AML-193 (cell line): ENCODE measurements at places on chromosomes 7 and 10.

DNA sequence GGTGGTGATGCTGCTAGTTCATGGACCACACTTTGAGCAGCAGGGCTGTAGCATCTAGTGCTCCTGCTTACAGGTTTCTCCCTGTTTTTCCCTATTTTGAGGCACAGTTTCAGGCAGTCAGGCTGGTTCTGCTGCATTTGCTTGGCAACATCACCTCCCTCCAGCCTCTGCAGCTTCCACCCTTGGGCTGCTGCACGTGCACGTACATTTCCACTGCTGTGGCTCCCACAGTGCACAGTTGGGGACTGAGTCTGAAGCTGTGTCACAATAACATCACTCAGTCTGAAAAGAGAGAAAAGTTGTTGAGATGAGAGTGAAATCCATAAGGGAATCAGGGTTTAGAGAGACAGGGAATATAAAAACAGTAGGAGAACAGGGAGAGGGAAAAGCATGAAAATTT, 230.7 kb upstream of the FZD1 start:
- no peak for DNase-seq

DNA sequence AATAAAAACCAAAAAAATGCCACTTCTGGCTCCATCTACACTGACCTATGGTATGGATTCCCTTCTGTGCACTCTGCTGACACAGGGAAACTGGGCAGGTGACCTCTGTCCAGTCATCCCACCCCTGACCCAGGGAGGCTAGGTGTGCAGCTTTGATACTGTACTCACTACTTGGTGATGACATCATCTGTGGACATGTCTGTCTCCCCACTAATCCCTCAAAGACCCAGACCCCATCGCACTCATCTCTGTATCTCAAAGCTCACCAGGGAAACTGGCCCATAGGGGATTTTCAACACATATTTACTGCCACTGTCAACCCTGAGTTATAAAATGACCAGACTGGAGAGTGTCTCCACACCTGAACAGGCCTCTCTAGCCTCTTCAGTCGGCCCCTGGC, 10.6 kb downstream of the SGMS1 start:
- DNase-seq, result no peak

DNA sequence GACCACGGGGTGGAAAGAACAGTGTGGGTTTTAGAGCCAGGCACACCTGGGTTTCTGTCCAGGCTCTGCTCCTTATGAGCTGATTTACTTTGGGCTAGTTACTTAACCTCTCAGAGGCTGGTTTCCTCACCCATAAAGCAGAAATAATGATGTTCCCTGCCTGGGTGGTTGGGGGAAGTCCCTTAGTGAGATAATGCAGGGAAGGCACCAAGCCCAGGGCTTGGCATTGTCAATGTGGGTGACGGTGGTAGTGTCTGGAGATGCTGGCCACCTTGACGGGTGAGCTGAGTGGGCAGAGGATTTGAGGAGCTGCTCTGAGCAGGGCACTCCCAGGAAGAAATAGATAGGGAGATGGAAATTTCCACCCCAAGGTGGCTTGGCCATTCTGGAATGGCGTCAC, 65.2 kb downstream of the SH2D4B start:
- DNase-seq, result no peak

DNA sequence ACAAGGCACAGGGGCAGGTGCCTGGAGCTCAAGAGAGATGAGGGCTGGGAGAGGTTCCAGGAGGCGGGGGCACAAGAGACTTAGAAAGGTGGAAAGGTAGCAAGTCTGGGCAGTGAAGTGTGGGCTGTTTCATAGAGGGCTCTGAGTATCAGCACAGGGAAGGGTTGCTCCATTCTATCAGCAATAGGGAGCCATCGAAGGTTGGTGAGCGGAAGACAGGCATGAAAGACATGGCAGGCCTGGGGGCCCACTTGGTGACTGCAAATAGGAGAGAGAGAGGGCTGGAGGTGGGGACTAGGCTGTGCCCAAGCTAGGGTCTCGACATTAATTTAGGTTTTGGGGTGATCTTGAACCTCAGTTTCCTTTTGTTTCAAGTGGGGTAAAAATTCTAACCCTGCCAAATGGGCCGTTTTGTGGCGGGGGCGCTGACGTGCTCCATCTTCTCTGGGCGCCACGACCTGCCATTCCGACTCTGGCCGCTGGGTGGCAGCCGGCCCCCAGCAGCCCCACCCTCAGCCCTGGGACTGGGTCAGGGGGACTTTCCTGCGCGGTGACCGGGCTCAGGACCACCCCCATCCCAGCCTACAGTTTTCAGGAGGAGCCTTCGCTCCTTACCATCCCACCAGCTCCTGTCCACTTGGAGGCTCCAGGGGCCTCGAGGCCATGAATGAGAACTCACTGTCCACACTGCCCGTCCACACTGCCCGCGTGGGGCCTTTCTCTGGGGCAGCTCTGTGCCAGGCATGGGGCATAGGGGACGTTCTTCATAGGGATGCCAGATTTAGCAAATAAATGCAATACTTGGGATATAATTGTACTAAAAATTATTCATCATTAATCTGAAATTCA, 37.2 kb upstream of the PCBD1 start:
- DNase-seq, result no peak

- no peak for DNase-seq
Observed at GRCh38 chr10:84296091-84296981, 32.1 kb upstream of the CCSER2 start.

DNA sequence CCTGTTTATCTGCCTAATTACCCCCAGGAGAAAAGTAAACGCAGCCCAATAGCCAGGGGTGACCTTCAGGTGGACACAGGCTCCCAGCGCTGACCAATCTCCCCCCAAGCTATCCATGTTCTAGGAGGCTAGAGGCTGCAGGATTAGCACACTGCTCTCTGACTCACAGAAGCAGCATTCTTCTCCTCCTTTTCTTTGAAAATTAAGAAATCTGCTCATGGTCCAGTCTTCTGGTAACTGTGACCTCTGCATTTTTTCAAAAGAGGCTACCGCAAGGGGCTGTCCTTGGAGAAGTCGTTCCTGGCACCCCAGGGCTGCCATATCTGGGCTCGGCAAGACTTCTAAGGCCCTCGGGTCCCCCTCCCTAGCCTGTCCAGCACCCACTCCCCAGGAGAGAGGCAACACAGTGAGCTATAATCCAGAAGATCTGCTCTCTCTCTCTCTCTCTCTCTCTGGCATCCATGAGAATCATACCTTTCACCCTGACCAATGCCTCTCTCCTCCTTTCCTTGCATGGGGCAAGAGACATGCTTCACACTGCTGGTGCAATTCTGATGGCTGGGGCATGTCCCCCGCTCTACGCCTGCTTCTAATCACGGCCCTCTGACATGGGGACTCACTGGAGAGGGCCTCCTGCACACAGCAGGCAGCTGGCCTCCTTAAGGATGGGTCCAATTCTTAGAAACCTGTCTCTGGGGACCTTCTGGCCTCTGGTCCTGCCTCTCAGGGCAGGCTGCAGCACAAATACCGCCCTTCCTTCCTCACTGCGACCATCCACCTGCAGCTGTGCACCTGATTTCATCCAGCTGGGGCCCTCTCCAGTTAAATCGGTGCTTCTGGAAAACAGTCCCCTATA, 27.3 kb downstream of the ANXA11 start:
- no peak for DNase-seq

DNA sequence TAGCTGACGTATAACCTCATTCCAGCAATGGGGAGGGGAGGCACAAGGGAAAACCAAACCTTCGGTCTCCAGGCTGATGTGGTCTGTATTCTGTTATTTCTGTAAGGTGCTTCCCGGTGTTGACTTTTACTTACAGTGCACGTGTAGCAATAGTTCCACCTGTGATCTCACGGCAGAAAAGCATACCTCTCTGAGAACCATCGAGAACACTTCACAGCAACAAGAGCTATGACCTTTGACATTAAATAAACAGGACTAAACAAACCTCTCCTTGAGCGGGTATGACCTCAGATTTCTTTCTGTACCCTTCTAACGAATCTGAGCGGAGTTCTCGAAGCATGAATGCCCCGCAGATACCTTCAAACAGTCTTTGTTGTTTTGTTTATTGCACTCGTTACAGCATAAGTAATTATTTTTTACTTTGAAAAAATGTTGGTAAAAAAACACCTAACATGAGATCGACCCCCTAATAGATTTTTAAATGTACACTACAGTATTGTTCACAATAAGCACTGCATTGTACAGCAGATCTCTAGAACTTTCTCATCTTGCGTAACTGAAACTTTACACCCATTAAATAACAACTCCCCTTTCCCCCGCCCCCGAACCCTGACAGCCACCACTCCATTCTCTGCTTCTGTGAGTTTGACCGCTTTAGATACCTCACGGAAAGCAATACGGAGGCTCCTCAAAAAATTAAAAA, 282.3 kb downstream of the GATA3 start:
- no peak for DNase-seq

GRCh38 chr7:102396710-102397019, 502 bp downstream of the PRKRIP1 start:
- no peak for DNase-seq

DNA sequence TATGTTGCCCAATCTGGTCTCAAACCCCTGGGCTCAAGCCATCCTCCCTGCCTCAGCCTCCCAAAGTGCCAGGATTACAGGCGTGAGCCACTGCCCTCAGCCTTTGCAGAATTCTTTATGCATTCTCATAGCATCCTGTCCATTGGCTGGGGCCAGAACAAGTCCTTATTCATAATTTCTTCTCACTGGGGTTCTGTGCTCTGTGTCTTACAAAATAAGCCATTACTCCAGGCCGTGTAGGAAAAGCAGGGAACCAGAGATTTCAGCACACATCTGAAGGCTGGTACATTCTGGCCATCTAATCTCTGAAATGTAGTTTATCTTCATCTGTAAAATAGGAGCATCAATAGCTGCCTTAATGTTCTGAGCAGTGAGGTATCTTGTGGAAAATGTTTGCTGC, 10.3 kb upstream of the OCM start:
- no peak for DNase-seq

DNA sequence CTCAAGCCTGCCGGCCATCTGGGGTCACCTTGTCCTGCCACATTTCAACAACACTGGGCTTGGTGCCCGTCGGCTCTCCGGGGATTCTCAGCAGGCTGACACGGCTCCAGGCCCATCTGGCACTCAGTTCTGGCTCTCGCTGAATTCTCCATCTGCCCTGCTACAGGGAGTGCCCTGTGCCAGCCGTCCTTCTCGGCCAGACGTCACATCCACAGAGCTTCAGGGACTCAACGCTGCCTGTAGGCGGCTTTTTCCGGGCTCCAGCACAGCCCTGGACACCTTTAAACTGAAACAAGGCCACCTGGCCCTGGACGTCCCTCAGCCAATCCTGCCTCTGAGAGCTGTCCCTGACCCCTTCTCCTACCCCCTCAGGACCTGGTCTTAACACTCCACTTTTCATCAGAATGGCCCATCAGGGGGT, 43.0 kb downstream of the TMEM130 start:
- DNase-seq, result no peak

- no peak for DNase-seq
Observed at GRCh38 chr10:96502561-96503282, 11.0 kb downstream of the TLL2 start.

- no peak for DNase-seq
Observed at GRCh38 chr10:16856092-16856491, 38.9 kb upstream of the RSU1 start.

- DNase-seq, result no peak
Observed at GRCh38 chr7:51081270-51081890, 235.2 kb downstream of the COBL start.

DNA sequence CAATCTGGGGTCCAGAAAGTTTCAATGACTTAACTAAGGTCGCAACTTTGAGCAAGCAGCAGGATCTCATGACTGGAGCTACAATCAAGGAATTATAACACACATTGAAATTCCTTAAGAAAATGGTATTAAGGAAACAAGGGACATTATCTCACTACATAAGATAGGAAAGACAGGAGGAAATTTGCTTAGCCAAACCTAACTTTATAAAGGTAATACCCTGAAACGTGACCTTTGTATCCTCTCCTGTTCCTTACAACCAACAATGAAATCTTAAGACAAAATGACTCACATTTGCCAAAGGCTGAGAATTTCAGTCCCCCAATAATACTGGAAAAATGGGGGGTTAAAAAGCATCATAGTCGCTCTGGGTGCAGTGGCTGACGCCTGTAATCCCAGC, 218.9 kb upstream of the LYZL1 start:
- DNase-seq, result no peak

- no peak for DNase-seq
Observed at GRCh38 chr7:80910228-80910627, 8.6 kb downstream of the SEMA3C start.

DNA sequence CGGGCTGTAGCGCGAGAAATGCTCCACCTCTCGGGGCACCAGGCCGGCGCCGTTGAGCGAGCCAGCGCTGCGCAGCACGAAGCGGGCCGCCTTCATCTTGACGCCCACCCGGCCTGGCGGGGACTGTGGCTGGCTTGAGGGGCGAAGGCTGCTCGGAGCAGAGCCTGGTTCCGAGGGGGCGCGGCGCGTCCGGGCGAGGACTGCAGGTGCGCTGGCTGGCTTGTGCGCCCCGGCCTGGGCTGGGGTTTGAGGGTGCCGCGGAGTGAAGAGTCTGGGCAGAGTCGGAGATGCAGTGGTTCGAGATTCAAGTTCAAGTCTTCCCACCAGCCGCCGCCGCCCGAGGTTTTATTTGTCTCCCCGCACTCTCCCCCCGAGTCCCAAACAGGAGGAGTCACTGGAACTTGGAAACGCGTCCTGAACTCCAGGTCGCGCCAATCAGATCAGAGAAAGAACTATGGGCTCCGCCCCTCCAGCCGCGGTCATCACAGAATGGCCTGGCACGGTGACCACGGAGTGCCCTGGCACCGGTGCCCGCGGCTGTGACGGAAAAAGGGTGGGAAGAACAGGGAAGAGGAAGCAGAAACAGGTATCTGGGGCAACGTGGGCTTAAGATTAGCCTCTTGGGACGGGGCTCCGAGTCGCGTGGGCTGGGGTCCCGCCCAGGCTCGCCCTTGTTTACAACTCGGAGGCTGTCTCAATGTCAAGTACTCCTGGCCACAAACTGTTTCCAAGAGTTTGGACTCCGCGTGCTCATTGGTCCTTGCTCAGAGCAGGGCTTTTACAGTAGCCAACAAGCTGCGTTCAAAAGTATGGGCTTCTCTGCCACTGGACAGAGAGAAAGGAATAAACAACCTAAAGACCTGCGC, at the start of gene PDK4:
Gene PDK4, minus strand, starts transcription at position 319 of the 866 bp plus-strand sequence. Its CDS starts 223 bp downstream, at position 96.
- no peak for DNase-seq

GRCh38 chr10:71659111-71659634, 60.4 kb downstream of the C10orf105 start:
- no peak for DNase-seq

GRCh38 chr10:71476228-71477011, 79.7 kb downstream of the CDH23 start:
- DNase-seq, result peak; percentile 30

DNA sequence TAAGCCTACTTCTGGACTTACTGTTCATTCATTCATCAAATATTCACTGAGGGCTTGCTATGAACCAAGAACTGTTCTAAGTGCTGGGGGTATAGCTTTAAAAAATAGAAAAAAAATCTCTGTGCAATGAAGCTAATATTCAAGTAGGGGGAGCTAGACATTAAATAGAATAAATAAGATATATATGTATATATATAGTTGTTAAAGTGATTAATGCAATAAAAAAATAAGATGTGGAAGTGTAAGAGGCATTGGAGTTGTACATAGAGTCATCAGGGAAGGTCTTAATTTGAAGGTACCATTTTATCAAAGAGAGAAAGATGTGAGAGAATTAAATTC, 181.2 kb upstream of the AGR3 start:
- DNase-seq, result peak; percentile 61

- no peak for DNase-seq
Observed at GRCh38 chr10:21369697-21370096, 155.8 kb downstream of the SKIDA1 start.
